Activated CD8-positive, alpha-beta memory T cell treated with anti-CD3 and anti-CD28 coated beads for 1 hour (primary cell): ENCODE measurements at places on chromosomes 1 and 21.

GRCh38 chr1:63112155-63112900 is 210.0 kb upstream of the FOXD3 start:
- no peak for DNase-seq

GRCh38 chr1:205677167-205677566 is 3.1 kb downstream of the SLC45A3 start:
- no peak for DNase-seq

- DNase-seq, result no peak
Observed at GRCh38 chr1:205963352-205964155, 20.3 kb upstream of the SLC26A9 start.

- no peak for DNase-seq
Observed at GRCh38 chr1:115057661-115058254, 28.1 kb downstream of the TSHB start.

DNA sequence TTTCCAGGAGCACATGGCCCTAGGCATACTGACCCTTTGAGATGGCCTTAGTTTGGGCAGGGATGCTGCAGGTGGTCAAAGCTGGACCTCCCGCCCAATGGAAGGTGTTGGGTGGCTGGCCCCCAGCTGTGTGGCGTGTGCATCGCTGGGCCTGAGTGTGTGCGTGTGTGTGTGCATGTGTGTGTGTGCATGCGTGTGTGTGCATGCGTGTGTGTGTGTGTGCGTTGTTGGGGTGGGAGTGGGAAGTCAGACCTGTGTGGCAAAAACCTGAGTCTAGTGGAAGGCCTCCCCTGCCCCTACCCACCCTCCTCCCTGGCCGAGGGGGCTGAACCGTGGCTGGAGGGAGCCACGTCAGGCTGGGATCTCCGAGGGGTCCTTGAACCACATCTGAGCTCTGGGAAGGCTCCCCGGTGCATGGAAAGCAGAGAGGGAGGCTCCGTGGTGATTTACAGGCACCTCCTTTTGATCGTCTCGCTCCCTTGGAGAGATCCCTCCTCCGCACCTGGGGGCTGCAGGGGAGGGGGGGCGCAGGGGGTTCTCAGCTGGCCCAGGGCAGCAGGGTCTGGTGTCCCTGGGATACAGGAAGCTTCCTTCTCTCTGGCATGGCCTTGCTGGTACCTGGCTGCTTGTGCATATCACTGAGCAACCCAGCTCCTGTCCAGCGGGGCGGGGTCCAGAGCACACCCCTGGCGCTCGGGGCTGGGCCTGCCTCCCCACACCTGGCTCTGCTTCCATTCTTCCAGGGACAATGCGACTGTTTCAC is 124.7 kb upstream of the WNT4 start:
- DNase-seq, result no peak
